ENCODE measurements at places on chromosomes 4 and X.
A peak's percentile ranks its signal among the peaks of the same experiment; 100 is the strongest.

- no peak for DNase-seq
Measured at GRCh38 chrX:57596516-57596915, 4.7 kb downstream of the ZXDB start.

GRCh38 chr4:78544678-78545077 is 6.9 kb upstream of the ANXA3 start:
- no peak for DNase-seq

DNA sequence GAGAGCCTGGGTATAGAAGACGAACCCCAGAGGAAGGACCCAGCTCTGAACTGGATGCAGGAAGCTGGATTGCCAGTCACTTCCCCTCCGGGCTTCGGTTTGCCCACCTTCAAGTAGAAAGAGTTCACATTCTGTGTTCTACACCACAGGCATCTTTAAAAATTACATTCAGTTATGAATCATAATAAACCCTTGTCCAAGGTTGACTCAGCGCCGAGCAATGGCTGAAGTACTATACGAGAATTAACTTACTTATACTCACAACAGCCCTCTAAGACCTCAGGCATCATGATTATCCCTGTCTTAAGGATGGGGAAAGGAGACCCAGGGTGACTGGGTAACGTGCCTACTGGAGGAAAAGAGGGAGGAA is 72.5 kb downstream of the EVC2 start:
- DNase-seq = no peak

- peak; percentile 88 for DNase-seq
Measured at GRCh38 chr4:2792711-2793585, at the start of gene SH3BP2. SH3BP2 (plus strand) TSS chr4:2793085; CDS start chr4:2820618, 27,533 bp downstream.

DNA sequence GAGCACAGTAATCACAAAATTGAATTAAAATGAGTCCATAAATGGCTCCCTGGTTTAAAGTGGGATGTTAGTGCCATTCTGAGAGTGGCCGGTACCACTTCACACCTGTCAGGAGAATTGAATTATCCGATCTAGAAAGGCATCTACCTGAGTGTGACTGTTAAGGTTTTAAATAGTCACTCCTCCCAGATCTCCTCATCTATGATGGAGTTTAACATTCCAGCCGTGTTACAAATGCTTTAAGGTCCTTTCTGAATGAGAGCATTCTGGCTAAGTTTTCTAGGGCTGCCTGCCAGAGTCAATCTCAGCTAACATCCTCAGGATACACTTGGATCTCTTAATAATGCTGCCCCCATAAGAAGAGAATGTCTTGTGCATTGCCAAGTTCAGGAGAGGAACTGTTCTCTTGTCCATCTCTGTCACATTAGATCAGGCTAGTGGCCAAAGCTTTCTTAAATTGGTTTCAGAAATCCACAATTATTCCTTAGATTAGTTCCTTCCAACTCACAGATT is 231.1 kb downstream of the SLC39A8 start:
- DNase-seq = no peak

GRCh38 chrX:42585842-42586621 is 191.9 kb downstream of the PPP1R2C start:
- DNase-seq = no peak

DNA sequence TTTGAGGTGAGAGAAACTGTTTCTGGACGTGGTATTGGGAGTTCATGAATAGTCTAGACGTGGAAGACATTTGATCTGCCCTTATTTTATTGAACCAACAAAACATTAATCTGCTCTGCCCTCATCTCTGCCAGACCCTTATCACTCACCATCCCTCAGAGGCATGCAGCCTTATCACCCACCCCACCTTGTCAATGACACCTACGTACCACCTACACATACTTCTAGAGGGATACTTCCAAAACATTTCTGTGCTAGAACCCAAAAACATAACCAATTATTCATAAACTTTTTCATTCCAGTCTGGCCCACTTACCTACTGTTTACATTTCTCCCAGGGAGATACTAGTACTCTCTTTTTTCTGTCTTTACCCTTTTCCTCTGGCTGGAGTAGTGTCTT is 105.2 kb downstream of the RS1 start:
- DNase-seq = no peak

DNA sequence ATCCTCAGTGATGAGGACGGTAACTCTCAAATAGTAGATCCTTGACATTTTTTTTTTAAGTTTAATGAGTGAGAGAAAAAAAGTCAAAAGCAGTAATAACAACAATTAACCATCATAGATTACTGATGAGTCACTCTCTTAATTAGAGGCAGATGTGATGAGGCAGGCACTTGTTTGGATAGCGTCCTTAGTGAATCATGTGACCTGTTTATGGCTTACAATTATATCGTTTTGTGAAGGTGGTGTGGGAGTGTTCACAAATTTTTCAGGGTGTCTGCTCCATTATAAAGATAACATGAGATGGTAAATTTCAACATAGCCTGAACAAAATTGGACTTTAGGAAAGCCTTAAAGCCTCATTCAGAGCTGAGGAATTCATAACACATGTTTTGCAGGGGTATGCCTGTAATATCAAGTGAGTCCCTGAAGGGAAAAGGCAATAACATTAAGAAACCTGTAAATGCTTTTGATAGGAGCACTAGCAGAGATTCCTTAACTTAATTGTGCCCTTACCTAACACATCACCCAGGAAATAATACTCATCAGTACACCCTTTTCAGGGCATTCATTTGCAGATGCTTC is 51.9 kb upstream of the XIAP start:
- DNase-seq = no peak

- DNase-seq = no peak
Measured at GRCh38 chrX:56763556-56764152, 34.6 kb downstream of the NBDY start.

DNA sequence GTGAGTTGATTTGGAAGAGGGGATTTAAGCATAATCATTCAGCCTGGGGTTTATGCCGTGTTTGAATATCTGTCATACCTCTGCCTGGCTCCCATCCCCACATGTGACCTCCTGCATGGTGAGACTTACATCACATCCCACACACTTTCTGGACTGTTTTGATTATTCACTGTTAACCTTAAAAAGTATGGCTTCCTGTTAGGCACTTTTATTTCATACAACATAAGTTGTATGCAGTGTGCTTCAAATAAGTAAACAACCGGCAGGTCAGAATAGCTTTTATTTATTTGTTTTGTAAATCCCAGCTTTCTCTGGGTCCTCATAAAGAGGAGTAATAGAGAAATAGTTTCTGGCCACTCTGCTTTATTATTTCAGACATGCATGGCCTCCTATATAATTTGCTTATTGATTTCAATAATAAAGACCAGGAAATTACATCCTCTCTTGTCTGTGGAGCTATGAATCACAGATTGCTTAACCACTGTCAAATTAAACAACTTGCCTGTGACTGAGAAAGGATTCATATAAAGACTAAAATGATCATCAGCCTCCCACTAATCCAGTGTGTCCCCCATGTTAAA is 376.8 kb upstream of the ZFP42 start:
- DNase-seq = peak; percentile 28

DNA sequence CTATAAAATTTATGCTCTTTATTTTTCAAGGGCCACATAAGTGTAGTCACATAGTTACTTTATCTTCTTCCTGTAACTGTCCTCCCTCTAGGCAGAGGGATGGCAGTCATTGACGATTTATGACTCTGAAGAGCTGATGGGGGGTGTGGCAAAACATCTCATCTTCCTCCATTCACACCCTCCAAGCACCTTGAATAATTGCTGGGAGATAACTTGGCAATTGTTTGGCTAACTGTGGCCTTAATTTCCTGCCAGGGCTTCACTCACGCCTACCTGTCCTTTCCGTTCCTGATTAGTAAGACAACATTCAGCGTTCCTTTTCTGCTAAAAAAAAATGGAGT is 329.2 kb downstream of the ARHGAP10 start:
- no peak for DNase-seq

All from NCI-H526 (cell line).